ENCODE measurements at places on chromosomes 4 and X.

- DNase-seq, result no peak
Observed at GRCh38 chr4:170079981-170080380, 9.8 kb downstream of the AADAT start.

- no peak for DNase-seq
Observed at GRCh38 chr4:25088093-25088952, 57.6 kb upstream of the LGI2 start.

DNA sequence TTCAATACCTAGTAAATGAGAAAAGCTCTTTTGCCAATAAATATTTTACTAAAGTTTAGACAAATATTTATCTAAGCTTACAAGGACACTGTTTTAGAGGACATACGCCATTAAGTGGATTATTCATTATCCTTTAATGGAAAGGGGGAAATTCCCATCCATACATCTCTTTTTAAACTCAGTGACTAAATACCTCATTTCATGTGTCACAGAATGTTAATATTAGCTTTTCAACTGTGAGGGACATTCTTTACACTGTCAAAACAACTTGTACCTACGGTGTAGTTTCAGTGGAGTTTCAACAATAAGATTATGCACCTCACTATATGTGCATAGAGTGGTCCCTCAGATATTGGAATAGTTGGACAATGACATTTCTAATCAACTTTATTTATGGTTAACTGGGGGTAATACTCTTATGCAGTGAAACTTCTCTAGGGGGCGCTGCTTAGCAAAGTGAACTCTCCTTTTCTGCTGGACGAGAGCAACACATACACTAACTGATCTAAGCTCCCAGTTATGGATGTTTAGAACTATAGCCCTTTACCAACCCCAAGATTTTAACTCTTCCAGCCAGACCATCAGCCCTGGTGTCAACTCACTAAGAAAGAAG, 9.7 kb downstream of the HS6ST2 start:
- no peak for DNase-seq

- DNase-seq, result no peak
Observed at GRCh38 chrX:41580423-41581064, 108.2 kb upstream of the GPR34 start.

- no peak for DNase-seq
Observed at GRCh38 chrX:132015875-132016274, 7.2 kb upstream of the STK26 start.

DNA sequence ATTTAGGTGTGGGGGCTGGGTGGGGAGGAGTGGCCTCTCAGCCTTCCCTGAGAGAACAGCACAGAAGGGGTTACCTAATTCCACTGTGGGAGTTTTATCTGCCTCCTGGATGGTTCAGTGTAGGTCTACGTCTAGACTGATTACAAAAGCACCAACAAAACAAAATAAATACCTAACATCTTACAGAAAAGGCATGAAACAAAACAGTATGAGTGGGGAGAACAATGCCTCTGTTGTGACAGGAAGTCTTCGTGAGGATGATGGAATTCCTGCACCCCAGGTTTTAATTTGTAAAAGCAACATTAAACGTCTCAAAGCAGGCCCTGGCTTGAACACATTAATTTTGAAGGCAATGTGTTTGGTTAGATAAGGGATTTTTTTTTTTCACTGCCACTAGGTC, 112.1 kb upstream of the GPC4 start:
- no peak for DNase-seq

- no peak for DNase-seq
Observed at GRCh38 chrX:78712336-78712735, 35.2 kb upstream of the LPAR4 start.

- DNase-seq, result no peak
Observed at GRCh38 chr4:141021397-141022110, 111.7 kb downstream of the RNF150 start.

DNA sequence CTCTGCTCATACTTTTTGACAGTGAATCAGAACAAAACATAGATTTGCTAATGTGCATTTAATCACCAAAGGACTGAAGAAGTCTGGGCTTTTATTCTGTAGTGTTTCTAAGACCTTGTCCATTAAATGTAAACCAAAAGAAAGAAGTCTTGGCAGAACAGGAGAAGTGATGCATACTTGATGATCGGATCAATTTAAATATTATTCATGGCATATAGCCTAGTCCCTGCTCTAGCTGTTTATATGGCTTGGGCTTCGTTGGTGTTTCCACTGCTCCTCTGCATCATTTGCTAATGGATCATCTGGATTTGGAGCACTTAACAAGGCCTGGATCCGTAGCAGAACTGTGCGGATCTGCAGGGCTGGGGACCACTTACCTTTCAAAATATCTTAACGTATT, 566.6 kb downstream of the GALNTL6 start:
- no peak for DNase-seq

GRCh38 chr4:189443341-189443740, 497.3 kb upstream of the FRG1 start:
- DNase-seq, result no peak

DNA sequence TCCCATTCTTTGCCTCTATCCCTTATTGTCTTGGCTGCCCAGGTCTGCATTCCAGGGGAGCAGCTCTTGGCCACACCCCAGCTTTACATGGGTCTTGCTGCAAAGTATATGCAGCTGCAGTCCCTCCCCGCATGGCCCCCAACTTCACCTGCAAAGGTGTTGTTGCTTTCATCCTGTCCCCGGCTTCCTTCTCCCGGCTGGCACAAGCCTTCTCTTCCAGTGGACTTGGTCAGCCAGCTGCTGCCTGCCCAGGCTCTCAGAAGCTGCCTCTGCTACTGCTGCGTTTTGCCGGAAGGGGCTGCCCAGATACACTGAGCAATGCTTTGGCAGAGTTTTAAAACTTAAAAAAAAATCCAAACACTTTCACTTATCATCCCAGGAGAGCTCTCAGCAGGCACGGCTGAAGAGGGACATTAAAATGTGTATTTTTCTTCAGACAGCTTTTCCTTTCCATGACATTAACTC, 121.2 kb upstream of the PDLIM3 start:
- no peak for DNase-seq

- DNase-seq, result no peak
Observed at GRCh38 chr4:15778289-15779241, at the start of gene CD38. Gene CD38, plus strand, starts transcription at chr4:15778328. Its CDS starts 87 bp downstream, at chr4:15778415.

- no peak for DNase-seq
Observed at GRCh38 chr4:39732728-39733127, 34.8 kb downstream of the UBE2K start.

- DNase-seq, result no peak
Observed at GRCh38 chr4:40524366-40525041, 105.2 kb downstream of the RBM47 start.

- DNase-seq, result no peak
Observed at GRCh38 chr4:182369211-182369610, 126.0 kb downstream of the TENM3 start.

GRCh38 chrX:111007238-111007637, 88.8 kb upstream of the PAK3 start:
- DNase-seq, result no peak

- DNase-seq, result no peak
Observed at GRCh38 chr4:88693792-88694191, 3.8 kb downstream of the NAP1L5 start.

GRCh38 chr4:15318621-15319348, 109.0 kb upstream of the C1QTNF7 start:
- DNase-seq, result no peak

- DNase-seq, result no peak
Observed at GRCh38 chr4:30172416-30172815, 547.8 kb upstream of the PCDH7 start.

DNA sequence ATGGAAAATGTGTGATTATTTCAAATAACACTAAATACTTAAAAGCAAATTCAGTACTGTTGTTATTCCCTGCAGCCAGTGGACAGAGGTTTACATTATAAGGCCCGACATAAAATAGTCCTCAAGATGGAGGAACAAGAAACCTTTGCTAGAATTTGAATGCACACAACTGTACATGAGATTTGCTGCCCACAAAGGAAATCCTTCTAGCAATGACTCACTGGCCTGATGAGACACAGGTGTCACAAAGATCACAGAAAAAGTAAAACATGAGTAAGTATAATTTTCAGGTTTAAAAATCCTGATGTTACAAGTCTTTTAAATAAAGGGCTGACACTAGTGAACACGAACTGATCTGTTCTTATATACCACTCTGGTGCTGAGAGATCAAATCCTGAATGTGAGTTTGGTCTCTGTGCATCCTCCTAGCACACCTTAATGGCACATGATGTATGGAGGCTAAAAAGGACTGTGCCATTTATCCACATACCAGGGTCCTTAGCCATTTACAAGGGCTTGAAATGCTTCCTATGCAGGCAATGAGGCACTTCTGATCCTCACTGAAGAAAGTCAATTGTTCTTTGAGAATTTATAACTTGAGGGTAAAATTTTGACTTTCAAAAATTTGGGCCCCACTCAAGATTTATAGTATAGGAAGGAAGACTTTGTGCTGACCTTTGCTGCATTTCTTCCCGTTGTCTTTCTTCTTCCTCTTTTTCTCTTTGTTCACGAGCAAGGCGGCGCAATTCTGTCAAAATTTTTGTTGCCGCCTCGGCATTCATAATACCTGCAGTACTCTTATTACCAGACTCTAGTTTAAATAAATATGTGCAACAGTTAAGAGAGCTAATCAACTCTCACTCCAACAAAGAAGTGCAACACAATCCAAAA, 23.0 kb downstream of the MAP7D3 start:
- no peak for DNase-seq

DNA sequence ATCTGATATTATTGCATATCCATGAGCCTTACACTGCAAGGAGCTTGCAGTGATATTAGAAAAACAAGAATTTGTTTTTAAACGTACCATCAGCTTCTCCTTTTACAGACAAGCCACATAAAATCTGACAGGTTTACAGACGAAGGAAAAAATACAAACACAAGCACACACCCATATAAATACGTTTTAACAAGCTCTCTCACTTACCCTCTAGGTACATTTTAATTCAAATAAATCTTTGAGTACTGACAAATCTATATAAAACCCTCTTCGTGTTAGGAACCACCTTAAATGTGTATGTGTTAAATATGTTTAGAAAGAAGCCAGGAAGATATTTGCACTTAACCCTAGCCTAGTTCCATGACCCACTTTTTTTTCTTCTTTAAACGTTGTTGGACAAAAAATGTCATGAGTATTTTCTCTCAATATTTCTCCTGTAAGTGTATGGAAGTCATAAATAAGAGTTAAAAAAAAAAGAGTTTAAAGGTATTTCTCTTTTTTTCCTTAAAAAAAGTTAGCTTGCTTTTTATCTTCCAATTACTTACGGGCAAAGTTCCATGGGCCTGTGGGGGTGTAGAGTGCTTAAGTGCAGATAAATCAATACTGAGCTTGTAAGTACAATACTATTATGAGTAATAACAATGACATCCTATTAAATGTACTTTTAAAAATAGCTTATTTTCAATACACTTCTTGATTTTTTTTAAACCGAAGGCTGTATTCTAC, 1.5 kb downstream of the ARAP2 start:
- DNase-seq, result no peak

- no peak for DNase-seq
Observed at GRCh38 chr4:54742636-54743399, 85.1 kb downstream of the KIT start.

- no peak for DNase-seq
Observed at GRCh38 chr4:76787898-76788297, 110.0 kb downstream of the SOWAHB start.

- DNase-seq, result no peak
Observed at GRCh38 chrX:53481093-53481492, 46.9 kb upstream of the HSD17B10 start.

DNA sequence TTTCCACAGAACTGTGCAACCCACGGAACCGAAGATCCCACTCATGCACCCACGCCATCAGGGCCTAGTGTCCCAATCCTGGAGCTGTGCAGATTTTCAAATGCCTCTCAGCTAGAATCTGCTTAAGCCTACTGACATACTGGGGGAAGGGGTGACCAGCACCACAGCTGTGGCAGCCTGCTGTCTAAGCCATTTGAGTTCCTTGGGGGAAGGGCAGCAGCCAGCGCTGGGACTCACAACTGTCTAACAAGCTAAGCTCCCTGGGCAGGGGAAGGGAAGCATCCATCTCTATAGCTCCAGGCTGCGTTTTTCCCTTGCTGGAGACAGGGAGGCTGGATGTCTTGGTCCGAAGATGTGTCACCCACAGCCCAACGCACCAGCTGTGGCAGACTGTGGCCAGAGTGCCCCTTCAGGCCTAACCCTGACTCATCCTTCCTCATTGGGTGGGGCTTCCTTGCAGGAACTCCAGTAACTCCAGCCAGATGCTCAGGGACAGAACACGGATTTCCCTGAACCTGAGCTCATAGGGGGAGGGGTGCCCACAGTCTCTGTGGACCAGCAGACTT, 194.8 kb downstream of the CHRDL1 start:
- no peak for DNase-seq

- peak; percentile 75 for DNase-seq
Observed at GRCh38 chr4:17336524-17336961, 175.3 kb downstream of the QDPR start.

- DNase-seq, result no peak
Observed at GRCh38 chr4:182339221-182339641, 96.0 kb downstream of the TENM3 start.

- peak; percentile 95 for DNase-seq
Observed at GRCh38 chr4:1870328-1870577, 940 bp upstream of the NSD2 start.

- DNase-seq, result no peak
Observed at GRCh38 chr4:6576512-6576911, 1.5 kb downstream of the MAN2B2 start.

DNA sequence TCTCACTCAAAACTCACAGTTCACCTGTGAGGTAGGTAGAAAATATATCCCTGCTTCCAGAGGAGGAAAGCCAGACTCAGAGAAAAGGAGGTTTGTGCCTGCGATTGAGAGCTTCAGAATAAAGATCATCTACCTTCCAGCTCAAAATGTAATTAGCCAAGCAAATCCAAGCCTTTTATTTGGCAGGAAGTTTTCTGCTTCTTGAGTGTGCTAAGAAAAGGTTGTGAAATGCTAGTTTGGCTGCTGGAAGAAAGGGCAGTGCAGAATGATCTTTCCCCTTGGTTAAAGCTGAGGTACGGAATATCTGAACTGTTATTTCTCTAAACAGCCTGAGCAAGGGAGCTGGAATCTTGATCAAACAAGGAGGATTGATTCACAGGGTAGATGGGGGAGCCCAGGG, 59.7 kb upstream of the VCX3B start:
- DNase-seq, result no peak

DNA sequence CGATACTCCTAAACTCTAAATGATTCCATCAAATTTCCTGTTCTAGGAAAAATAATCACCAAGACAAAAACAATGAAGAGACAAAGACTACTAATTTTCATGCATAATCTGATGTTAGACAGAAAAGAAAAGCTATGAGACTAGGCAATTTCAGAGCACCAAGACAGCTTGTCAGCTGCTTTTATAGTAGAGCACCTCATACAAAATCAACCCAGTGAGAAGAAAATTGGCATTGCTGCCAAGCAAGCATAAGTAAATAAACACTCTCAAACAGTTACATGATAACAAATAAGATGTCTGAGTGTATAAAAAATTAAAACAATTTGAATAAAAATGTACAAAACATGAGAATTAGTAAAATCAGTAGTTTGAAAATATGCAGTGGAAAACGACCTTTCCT, 1544.6 kb downstream of the C4orf33 start:
- no peak for DNase-seq

DNA sequence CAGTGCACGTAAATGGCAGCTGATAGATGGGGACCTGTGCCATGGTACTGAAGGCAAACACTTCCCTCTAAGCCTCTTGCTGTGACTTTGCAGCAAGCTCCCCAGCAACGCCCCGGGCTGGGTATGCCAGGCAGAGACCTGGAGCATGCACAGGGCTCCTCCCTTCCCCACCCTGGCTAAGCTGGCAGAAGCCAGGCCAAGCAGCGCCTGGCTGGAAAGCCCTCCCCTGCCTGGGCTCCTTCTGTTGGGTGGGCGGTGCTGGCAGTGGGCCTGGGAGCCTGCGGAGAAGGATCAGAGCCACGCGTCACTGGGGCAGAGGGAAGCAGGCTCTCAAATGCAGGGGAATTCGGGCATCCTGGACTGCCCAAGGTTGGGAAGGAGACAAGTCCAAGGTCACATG, 3.6 kb downstream of the ATP2B3 start:
- DNase-seq, result no peak

Data from esophagus muscularis mucosa (tissue), 4 donors.